Activated CD8-positive, alpha-beta memory T cell treated with anti-CD3 and anti-CD28 coated beads for 4 hours (primary cell): ENCODE measurements at places on chromosomes 5 and 9.

DNA sequence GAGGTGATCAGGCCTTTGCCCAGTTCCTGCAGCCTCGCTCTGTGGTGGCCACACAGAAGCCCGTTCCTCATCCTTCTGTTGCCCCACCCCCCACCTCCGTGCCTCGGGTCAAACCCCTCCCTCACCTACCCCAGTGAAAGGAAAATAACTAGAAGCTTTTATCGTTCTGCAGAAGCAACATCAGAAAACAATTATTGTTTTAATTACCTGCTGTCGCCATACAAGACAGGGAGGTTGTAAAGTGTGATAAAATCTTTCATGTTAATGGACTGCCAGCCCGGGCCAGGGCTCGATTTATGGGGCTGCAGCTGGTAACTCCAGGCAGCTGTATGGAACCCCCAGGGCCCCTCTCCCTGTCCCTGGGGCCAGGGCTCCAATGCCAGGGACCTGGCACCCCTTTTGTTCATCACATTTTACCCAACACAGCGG is 20.6 kb downstream of the UNC5A start:
- DNase-seq, result no peak

GRCh38 chr5:137582218-137582617 is 83.1 kb upstream of the SPOCK1 start:
- DNase-seq, result no peak

- DNase-seq, result peak; percentile 65
These were observed 98.3 kb downstream of the PPARGC1B start for GRCh38 chr5:149828161-149829011.

GRCh38 chr5:33321026-33321425 is 119.7 kb upstream of the TARS1 start:
- DNase-seq, result no peak

GRCh38 chr5:32329395-32329834 is 16.7 kb upstream of the MTMR12 start:
- peak; percentile 6 for DNase-seq

DNA sequence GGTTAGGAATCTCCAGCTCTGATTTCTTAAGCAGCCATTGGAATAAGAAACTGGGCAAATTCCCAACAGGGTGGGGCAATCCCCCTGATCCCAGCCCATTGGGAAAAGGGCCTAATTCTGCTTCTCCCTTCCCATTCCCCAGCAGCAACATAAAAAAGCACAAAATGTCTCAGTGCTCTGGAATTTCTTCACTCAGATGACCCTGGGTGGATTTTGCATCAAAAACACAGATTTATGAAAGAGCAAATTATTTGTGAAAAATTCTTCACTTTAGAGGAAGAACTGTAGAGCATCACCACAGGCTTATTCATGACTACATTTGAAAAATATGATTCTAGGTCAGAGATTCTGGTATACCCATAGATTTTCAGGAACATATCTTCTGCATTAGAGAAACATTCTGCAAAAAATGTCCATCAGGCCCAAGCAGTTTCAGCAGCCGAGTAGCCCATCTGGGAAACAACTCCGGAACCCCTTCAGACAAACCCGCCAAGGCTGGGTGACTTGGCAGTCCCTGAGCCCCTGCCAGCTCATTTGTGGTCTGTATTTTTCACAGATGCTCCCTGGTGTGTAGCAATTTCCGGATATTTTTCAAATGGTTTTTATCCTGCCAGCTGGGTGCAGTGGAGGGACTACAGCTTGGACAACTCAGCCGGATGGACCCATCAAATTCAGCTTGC is 102.1 kb upstream of the RANBP3L start:
- no peak for DNase-seq

DNA sequence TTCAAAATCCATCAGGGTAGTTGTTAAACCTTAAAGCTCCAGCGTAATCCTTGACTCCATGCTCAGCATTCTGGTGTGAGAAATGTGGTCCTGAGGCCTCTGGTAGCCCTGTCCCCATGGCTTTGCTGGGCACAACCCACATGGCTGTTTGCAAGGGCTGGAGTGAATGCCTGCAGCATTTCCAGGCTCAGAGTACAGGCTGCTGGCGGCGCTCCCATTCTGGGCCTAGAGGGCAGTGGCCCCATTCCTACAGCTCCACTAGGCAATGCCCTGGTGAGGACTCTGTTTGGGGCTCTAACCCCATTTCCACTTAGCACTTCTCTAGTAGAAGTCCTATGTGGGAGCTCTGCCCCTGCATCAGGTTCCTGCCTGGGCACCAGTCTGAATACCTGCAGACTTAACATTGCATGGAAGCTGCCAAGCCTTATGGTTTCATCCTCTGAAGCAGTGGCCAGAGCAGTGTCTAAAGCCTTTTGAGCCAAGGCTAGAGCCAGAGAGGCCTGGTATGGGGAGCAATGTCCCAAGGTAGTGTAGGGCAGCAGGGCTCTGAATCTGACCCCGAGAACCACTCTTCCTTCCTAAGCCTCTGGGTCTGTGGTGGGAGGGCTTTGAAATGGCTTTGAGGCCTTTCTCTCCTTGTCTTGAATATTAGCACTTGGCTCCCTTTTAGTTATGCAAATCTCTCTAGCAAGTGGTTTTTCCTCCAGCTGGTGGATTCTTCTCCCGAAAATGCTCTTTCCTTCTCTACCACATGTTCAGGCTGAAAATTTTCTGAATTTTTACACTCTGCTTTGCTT is 5.8 kb upstream of the ALDH1A1 start:
- DNase-seq, result no peak

GRCh38 chr5:136098176-136098575 is 34.5 kb upstream of the SMAD5 start:
- no peak for DNase-seq

DNA sequence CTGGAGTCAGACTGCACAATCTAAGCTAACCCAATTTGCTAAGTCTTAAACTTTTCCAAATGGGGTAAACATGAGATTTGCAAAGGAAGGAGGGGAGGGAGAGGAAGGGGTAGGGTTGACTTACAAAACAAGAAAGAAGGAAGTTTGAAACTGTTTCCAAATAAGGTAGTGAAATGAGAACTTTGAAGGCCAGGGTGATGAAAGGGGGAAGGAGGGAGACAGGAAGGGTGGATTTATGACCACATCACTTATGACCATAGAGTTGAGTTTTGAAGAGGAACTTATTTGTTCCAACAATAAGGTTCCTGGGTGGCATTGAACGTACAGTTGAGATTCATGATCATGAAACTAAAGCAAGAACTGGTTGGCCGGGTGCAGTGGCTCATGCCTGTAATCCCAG is 72.5 kb upstream of the DAPK1 start:
- no peak for DNase-seq

GRCh38 chr5:123800640-123801039 is 288.7 kb downstream of the CSNK1G3 start:
- no peak for DNase-seq

DNA sequence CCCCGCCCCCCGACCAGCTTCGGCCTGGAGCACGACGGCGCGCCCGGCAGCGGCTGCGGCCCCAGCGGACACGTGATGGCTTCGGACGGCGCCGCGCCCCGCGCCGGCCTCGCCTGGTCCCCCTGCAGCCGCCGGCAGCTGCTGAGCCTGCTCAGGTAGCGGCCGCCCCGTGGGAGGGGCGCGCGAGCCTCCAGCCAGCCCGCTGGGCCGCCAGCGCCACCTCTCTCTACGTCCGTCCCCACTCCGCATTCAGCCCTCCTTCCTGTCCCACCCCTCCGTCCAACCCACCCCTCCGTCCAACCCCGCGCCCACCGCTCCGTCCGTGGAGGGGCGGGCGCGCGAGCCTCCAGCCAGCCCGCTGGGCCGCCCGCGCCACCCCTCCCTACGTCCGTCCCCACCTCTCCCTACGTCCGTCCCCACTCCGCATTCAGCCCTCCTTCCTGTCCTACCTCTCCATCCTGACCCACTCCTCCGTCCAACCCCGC is 6.5 kb downstream of the ADAMTS13 start:
- DNase-seq, result no peak

GRCh38 chr9:5799314-5799713 is 33.6 kb downstream of the ERMP1 start:
- DNase-seq, result no peak

DNA sequence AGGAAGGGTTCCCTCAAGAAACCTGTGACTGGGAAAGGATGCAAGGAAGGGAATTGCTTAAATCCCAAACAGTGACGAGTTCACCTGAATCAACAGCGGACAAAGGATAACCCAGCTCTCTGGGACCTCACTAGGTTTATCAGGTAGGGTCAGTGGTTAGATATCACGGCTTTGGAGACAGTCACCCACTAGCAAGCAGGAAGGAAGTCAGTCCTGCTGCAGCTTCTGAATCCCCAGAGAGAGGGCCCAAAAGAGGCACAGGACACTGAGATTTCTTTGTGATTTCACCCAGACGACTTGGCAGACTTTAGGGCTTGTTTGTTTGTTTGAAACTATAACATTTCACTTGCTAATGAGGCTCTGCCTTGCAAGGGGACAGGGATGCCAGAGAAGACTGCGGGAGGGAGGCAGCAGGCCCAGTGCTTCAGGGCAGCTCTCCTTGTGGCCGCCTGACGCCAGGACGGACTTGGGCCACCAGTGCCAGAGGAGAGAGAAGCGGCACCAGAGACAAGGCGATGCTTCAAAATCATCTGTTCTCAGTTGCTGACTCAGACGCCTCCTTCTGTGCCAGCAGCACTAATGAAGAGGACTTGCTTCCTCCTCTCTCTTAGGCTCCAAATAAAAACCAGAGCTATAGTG is 275.6 kb upstream of the SLC30A5 start:
- DNase-seq, result no peak

DNA sequence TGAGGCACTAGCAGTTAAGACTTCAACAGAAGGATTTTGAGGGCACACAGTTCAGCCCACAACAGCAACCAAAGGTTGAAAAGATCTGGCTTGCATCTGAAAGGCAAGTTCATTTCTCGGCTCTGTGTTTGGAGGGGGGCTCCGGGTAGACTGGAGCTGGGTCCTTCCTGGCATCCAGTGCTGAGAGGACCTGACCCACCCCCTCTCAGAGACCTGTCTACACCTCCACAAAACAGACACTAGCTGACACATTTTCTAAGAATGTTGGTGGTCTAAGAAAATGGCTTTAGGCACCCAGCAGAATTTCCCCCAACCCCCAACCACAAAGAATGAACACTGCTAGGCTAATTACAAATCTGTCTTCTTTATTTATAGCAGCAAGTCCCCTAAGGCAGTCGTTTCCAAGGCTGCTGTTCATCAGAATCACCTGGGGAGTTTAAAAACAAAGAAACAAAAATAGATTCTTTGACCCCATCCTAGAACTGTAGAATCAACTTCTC is 6.2 kb upstream of the PTCH1 start:
- no peak for DNase-seq

DNA sequence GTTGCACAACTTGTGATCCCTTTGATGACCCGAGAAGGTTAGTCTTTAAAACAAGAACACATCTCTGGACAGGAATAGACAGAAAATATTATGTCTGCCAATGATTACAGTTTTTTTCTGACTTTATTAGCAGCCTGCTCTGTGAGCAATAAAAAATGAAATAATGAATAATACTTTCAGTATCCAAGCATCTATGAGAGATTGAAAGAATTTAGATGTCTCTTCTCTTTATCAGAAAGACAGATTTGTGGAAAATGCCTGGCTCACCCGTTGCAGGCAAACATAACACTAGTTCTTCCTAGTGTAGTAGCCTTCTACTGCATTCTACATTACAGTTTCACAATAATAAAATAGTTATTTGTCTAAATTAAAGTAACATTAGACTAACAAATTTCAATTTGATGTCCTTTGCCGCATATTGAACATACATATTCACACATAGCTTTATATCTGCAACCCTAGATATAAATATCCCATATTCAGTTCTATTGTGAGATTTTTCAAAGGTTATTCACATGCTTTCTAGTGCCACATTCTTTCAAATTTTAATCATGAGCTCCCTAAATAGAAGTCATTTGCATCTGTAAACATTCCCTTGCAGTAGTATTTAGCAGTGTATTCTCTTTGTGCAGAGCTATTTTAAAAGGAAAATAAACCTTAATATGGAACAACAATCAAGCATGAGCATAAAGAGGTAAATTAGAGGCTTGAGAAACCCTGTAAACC is 267.3 kb downstream of the EFNA5 start:
- no peak for DNase-seq

- DNase-seq, result no peak
These were observed 13.4 kb downstream of the RABL6 start for GRCh38 chr9:136820971-136821825.

GRCh38 chr9:75907329-75907728 is 16.9 kb downstream of the PCSK5 start:
- DNase-seq, result no peak

DNA sequence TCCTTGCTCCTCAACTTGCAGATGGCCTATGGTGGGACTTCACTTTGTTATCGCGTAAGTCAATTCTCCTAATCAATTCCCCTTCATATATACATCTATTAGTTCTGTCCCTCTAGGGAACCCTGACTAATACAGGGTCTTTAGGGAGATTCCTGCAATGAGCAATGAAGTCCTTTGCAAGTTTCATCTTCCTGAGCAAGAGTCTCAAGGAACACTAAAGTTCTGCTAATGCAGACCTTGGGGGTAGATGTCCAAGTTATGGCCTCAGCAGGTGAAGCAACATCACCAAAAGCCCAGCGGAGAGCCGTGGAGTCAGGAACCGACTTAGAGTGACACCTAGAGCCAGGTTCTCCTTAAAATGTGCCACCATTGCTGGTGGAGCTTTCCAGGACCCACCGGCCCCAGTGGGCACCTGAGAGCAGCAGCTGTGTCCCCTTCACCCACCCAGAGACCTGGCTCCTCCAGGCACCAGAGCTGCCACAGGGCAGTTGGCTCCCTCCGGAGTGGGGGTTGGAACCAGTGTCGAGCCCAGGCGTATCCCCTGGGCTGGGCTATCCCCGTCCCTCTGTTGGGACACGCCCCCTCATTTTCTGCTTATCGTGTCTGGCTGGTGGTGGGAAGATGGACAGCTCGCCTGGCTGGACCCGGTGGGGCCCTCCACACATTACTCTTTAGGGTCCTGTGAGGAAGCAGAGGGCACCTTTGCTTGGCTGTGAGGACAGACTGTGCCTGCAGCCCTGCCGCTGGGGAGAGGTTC is 10.9 kb upstream of the FCN1 start:
- no peak for DNase-seq

- DNase-seq, result no peak
These were observed 5.8 kb downstream of the GRK6 start for GRCh38 chr5:177432143-177432838.

GRCh38 chr9:91777292-91777830 is 172.7 kb downstream of the ROR2 start:
- DNase-seq, result no peak

- DNase-seq, result no peak
These were observed 21.2 kb downstream of the GPBP1 start for GRCh38 chr5:57195060-57195459.

GRCh38 chr9:69649566-69650250 is 22.5 kb downstream of the APBA1 start:
- no peak for DNase-seq

GRCh38 chr5:149544028-149544420 is 7.2 kb downstream of the CSNK1A1 start:
- DNase-seq, result no peak

DNA sequence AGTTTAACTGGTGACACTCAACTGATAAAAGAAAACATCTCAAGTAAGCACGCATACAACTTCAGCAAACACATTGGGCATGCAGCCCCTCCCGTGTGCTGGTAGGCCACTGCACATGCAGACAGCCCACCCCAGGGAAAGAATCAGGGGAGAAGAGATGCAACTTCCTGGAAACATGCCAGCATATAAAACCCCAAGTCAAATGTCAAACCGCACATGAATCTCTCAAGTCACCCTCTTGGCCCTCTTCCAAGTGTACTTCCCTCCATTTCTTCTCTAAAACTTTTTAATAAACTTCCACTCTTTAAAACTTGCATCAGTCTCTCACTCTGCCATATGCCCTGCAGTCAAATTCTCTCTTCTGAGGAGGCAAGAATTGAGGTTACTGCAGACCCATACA is 732.7 kb downstream of the SEMA5A start:
- no peak for DNase-seq

- no peak for DNase-seq
These were observed 212.0 kb upstream of the KIF2A start for GRCh38 chr5:62093976-62094375.
